ENCODE measurements at places on chromosomes 7 and 10.

GRCh38 chr7:91411060-91411459 lies 146.8 kb downstream of the FZD1 start:
- DNase-seq: no peak

GRCh38 chr7:158727690-158728089 lies 23.1 kb upstream of the NCAPG2 start:
- DNase-seq: no peak

DNA sequence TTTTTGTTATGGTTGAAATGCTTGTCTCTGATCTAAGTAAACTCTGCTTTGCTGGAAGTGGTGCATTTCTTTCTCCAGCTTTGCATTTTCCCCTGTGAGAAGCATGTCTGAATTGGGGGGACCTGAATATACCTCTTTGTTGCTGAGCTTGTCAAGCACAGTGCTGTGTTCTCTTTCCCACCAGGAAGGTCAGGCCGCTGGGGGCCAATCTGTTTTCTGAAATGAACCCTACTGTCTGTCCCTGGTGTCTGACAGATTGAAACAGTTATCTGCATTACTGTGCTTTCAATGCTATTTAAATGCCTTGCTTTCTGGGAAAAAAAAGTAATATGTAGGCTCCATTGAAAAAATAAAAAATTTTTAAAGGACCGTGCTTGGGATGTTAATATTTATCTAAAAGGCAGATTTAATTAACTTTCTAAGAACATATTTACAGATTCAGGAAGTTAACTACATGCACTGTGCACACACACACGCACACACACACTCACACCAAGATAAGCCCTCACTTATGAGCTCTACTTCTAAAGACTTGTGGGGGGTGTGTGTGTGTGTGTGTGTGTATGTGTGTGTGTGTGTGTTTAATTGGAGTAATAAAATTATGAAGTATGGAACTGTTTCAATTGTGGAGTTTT lies 127.0 kb upstream of the FZD1 start:
- DNase-seq: no peak

DNA sequence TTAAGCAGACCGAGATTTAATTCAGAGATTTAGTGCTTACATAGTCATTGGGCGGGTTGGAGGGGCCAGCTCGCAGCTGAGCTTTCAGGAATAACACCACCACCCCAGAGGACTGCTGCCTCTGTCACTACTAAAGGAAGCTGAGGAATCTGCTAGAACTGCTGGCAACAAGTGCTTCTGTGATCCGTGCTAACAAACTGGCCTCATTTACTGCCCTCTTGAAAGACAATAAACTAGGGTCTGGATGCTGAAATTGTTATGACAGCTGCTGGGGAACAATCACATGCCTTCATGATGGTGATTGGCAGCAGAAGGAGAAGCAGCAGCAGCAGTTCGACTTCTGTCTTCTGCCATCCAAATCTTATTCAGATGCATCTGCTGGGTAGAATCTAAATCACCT lies 285.5 kb upstream of the TAC1 start:
- DNase-seq: no peak

- DNase-seq: no peak
Measured at GRCh38 chr10:120987359-120987758, 136.2 kb downstream of the WDR11 start.

DNA sequence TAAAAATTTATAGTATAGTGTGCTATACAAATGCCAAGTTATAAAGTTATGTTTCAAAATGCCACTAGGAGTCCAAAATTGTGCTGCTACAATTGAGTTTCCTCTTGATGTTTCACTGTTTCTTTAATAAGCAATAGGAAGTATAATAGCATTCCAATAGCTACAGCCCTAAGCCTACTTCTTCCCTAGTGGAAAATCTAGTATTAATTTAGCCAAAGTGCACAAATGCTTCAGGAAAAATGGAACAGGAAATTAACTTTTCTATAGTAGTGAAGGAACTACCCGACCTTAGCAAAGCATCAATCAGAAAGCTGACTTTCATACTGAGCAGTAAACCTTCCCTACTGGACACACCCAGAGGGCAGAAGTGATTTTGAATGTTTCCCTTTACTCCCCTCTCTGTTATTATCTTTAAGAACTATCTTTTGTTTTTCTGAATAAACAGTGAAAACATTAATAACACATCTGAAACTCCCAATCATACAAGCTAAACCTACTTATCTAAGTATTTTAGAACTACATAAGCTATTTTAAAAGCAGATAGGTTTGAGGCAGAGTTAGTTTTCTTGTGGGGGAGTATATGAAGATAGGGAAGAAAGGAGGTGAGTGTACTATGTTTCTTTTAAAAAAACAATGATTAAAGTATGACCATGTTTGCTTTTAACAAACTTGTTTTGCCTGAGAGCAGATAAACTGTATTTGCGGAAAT lies 13.7 kb downstream of the CPED1 start:
- DNase-seq: no peak

GRCh38 chr10:78648256-78648860 lies 420.4 kb upstream of the ZMIZ1 start:
- no peak for DNase-seq
